Activated naive CD8-positive, alpha-beta T cell treated with anti-CD3 and anti-CD28 coated beads for 36 hours (primary cell): ENCODE measurements at places on chromosomes 6 and 20.

- H3K36me3 ChIP-seq, result peaks cover 3% of the 10 kb centered on the region
- H3K4me1 ChIP-seq, result peaks cover 5% of the 10 kb centered on the region
- no peaks in the 10 kb centered on the region for H3K27me3 ChIP-seq
- peak; percentile 71 for DNase-seq
Observed at GRCh38 chr20:63101781-63102720, 95.3 kb upstream of the BHLHE23 start.

GRCh38 chr6:45514454-45515230, 136.9 kb upstream of the SUPT3H start:
- H3K36me3 ChIP-seq, result peaks cover 7% of the 10 kb centered on the region
- no peak overlapping the region for H3K27ac ChIP-seq
- H3K4me1 ChIP-seq, result no peaks in the 10 kb centered on the region
- H3K27me3 ChIP-seq, result no peaks in the 10 kb centered on the region
- H3K4me3 ChIP-seq, result no peak overlapping the region

- no peaks in the 10 kb centered on the region for H3K4me1 ChIP-seq
- H3K4me3 ChIP-seq, result no peak overlapping the region
- peaks cover 4% of the 10 kb centered on the region for H3K27me3 ChIP-seq
- no peak overlapping the region for H3K27ac ChIP-seq
- H3K36me3 ChIP-seq, result no peaks in the 10 kb centered on the region
Observed at GRCh38 chr20:23867152-23867776, 12.3 kb downstream of the CST5 start.

DNA sequence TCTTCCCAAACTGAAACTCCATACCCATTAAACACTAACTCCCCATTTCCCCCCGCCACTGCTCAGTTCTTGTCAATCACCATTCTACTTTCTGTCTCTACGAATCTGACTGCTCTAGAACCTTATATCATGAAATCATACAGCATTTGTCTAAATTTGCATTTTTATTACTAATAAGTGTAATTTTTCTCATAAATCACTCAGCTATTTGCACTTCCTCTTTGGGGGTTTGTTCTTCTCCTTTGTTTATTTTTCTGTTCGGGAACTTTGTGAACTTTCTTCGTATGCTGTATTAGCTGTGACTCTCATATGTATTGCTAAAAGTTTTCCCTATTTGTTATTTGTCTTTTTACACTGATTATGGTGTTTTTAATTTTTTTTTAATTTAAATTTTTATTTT, 152.2 kb downstream of the SLC16A10 start:
- H3K4me1 ChIP-seq, result no peaks in the 10 kb centered on the region
- no peak overlapping the region for H3K27ac ChIP-seq
- no peak overlapping the region for H3K4me3 ChIP-seq

DNA sequence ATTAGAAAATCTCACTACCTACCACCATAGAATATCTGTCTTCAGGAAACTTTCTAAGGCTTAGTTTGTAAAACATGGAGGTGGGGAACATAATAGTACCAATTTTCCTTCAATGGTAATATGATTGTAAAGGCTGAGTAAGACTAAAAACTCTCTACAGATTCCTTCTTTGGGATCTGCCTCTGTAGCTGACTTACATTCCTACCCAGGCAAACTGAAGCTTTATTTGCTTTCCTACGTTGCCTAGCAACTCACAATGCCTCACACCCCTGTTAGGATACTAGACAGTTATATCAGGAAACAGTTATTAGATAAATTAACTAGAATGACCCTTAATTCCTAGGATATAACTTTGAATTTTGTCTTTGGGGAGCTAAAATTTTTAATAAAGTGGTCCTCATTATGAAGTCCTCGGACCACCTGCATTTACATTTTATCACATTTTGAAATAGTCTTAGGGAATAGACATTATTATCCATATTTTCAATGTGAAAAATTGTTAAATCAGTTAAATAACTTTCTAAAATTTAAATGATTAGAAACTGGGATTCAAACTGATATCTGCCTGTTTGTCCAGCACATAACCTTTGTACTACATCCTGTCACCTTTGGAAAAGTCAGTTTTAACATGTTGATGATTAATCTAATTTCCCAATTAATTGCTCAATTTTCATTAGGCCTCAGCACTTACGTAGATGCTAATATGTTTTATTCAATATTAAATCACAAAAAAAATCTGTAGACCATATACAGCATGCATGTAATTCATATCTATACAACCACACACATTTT, 591.4 kb downstream of the RNF144B start:
- H3K36me3 ChIP-seq, result no peaks in the 10 kb centered on the region
- no peaks in the 10 kb centered on the region for H3K27me3 ChIP-seq
- no peaks in the 10 kb centered on the region for H3K4me1 ChIP-seq
- DNase-seq, result no peak

DNA sequence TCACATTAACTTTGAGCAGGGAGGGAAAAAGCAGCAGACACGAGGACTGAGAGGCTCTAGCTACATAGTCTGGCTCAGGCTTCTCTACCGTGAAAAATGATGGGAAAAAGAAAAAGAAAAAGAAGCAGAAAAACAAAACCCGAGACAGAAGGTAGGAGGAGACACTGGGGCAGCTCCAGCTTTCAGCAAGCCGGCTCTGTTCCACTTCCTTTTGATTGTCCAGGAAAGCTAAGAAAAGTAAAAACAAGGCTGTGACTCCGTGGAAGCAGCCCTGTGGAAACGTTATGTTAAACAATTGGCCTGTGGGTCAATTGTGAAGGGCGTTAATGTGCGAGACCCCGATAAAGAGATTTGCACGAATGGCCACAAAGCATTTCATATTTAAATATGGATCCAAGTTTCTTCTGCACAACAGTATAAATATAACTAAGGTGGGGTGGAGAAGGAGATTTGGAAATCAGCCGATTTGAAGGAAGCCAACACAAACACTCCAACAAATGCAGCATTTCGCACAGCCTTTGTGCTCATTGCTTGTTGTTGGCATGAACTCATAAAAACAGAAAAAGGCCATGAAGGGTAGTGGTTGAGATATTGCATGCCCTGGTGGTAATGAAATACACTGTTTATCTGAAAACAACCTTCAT, 236.9 kb upstream of the JAG1 start:
- no peak for DNase-seq
- H3K4me1 ChIP-seq, result no peaks in the 10 kb centered on the region
- H3K4me3 ChIP-seq, result no peak overlapping the region

GRCh38 chr6:21780679-21781078, 187.1 kb downstream of the SOX4 start:
- H3K36me3 ChIP-seq, result no peaks in the 10 kb centered on the region
- DNase-seq, result no peak
- H3K27me3 ChIP-seq, result no peaks in the 10 kb centered on the region
